ENCODE measurements at places on chromosomes 7 and 10. TPM values are rescaled to one million over a fixed set of nuclear protein-coding genes. Genes with fewer than 3 reads are reported as not detected.

MAT1A gene
- 0.03 TPM for total RNA-seq

LRIT1 gene
- total RNA-seq = not detected

CUX1 gene
- total RNA-seq = 47.3 TPM

GIMAP5 gene
- not detected for total RNA-seq

CAMK2B gene
- 0.14 TPM for total RNA-seq

ADCYAP1R1 gene
- total RNA-seq = not detected

OR13A1 gene
- not detected for total RNA-seq

NKX1-2 gene
- total RNA-seq = 0.06 TPM

MYL7 gene
- total RNA-seq = not detected

SFXN4 gene
- total RNA-seq = 46.5 TPM

AGAP4 gene
- total RNA-seq = 9.0 TPM

MYL10 gene
- total RNA-seq = not detected

POM121C gene
- 41.7 TPM for total RNA-seq

SFXN2 gene
- total RNA-seq = 3.3 TPM

ZWINT gene
- total RNA-seq = 82.0 TPM

SH2B2 gene
- total RNA-seq = 3.6 TPM

PRRT4 gene
- 0.50 TPM for total RNA-seq

PNLIPRP3 gene
- total RNA-seq = not detected

SAP25 gene
- 0.39 TPM for total RNA-seq

VAX1 gene
- total RNA-seq = 1.5 TPM

TFR2 gene
- total RNA-seq = 2.4 TPM

OR2A12 gene
- total RNA-seq = not detected

HIBADH gene
- total RNA-seq = 44.1 TPM

MYPN gene
- total RNA-seq = 2.0 TPM

HELLS gene
- total RNA-seq = 23.2 TPM

MEIG1 gene
- 0.55 TPM for total RNA-seq

ATOH7 gene
- 0.20 TPM for total RNA-seq

GIMAP7 gene
- total RNA-seq = not detected

DENND2A gene
- 0.78 TPM for total RNA-seq

EBF3 gene
- total RNA-seq = 0.20 TPM

H2AZ2 gene
- 212 TPM for total RNA-seq

FAM20C gene
- total RNA-seq = 43.9 TPM

CALML3 gene
- not detected for total RNA-seq

AFAP1L2 gene
- 29.4 TPM for total RNA-seq

MMP21 gene
- total RNA-seq = not detected

TMEM176A gene
- not detected for total RNA-seq

FAM25A gene
- not detected for total RNA-seq

PLA2G12B gene
- total RNA-seq = not detected

CPA5 gene
- not detected for total RNA-seq

TMEM140 gene
- 1.1 TPM for total RNA-seq

PHYHIPL gene
- total RNA-seq = 0.39 TPM

PALD1 gene
- total RNA-seq = 6.8 TPM

CALHM1 gene
- not detected for total RNA-seq

AGR2 gene
- total RNA-seq = 104 TPM

CCZ1B gene
- 20.9 TPM for total RNA-seq

SGPL1 gene
- total RNA-seq = 31.2 TPM

CNPY1 gene
- not detected for total RNA-seq

ICA1 gene
- 0.86 TPM for total RNA-seq

SFTPA1 gene
- total RNA-seq = not detected

MNX1 gene
- total RNA-seq = 5.1 TPM

AGK gene
- total RNA-seq = 27.8 TPM

WNT8B gene
- total RNA-seq = not detected

PKD1L1 gene
- total RNA-seq = 0.03 TPM

Measured in A549 treated with GW870086 at 1 μM for 4 hours (cell line).